ENCODE measurements at places on chromosomes 4 and X. TPM values are rescaled to one million over a fixed set of nuclear protein-coding genes. Genes with fewer than 3 reads are reported as not detected.

The IL2RG gene
- total RNA-seq: 379 TPM

DNA sequence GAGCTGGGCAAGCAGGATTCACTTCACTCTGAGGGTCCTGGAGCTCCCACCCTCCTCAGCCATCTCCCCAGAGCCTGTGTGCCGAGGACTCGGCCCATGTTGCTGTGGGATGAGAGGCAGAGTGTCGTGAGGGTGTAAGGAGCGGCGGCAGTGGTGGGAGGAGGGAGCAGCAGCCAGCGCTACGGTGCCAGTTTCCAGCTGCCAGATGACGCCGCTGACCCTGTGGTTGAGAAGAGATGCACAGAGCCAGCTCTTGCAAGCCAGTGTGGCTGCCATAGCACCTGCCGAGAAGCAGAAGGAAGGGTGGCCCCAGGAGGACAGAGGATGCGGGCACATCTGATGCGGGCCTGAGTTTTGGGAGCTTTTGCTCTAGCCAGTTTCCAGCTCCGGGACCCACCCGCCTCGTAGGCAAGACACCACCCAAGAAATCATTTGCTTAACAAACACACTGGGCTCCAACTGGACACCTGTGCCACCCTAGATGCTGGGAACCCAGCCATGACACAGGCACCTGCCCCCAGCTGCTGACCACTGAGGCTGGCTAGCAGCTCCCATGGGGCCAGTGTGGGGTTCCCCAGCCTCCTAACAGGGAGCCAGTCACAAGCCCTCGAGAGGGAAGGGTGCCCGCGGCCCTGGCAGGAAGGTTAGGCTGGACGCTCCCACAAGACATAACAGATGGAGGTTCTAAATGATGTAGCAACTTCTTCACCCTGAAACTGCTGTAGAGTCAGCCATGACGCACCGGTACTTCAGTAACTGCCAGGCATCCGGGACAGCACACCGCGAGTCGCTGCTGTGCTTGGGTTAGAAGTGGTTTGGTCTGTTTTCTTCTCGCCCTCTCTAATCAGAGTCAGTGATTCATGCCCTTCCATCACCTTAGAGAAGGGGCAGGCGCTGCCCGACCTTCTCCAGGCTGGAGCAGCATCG, 8.9 kb downstream of the MSANTD1 start:
- no peak overlapping the region for H3K27ac ChIP-seq
- H3K4me3 ChIP-seq: no peak overlapping the region
- no peak for DNase-seq
- no peaks in the 10 kb centered on the region for H3K27me3 ChIP-seq
- no peaks in the 10 kb centered on the region for H3K4me1 ChIP-seq

DNA sequence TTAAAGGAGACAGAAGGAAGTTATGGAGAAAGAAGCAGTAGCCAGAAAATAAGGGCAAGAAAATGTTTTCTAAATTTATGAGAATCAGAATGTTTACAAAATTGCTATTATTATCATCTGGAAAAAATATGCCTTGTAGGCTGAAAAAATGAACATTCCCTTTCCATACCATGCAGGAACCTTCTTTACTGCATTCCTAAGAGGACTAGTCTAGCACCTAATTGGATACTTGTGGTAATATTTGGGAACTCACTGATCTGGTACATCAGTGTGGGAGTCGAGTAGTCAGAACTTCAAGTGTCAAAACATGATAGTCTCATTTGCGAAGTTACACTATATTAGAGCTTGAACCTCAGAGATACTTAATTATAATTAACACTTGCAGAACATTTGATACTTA, 51.9 kb downstream of the TET2 start:
- no peaks in the 10 kb centered on the region for H3K36me3 ChIP-seq
- H3K27ac ChIP-seq: no peak overlapping the region
- H3K4me1 ChIP-seq: no peaks in the 10 kb centered on the region
- no peak for DNase-seq
- H3K4me3 ChIP-seq: no peak overlapping the region

GRCh38 chr4:14916554-14917297, 85.6 kb upstream of the CPEB2 start:
- H3K36me3 ChIP-seq: no peaks in the 10 kb centered on the region
- no peaks in the 10 kb centered on the region for H3K4me1 ChIP-seq
- H3K27ac ChIP-seq: no peak overlapping the region
- no peaks in the 10 kb centered on the region for H3K27me3 ChIP-seq
- no peak for DNase-seq

The GRPR gene
- 0.23 TPM for total RNA-seq

GRCh38 chr4:20075248-20075871, 176.3 kb upstream of the SLIT2 start:
- no peaks in the 10 kb centered on the region for H3K27me3 ChIP-seq
- no peak for DNase-seq
- H3K36me3 ChIP-seq: no peaks in the 10 kb centered on the region
- no peak overlapping the region for H3K4me3 ChIP-seq

- no peaks in the 10 kb centered on the region for H3K27me3 ChIP-seq
- H3K4me3 ChIP-seq: no peak overlapping the region
- no peak overlapping the region for H3K27ac ChIP-seq
Measured at GRCh38 chr4:104395168-104395614, 99.5 kb downstream of the CXXC4 start.

DNA sequence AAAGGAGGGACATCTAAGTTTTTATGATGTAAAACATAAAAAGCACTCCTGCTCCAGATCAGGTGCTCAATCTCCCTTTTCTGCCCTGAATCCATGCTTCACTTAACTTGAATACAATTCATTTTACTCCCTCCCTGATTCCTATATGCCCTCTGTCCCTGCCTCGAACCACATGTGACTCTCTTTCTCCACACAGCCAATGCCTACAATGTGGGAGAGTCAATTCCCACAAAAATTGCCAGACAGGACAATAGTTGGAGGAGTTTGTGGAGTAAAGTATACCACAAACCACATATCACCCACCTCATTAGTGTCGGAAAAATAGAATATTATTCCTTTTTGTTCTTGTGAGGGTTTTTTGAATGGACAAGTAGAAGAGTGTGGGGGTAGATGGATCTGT, 9.7 kb downstream of the AMMECR1 start:
- DNase-seq: no peak
- H3K36me3 ChIP-seq: no peaks in the 10 kb centered on the region
- peaks cover 52% of the 10 kb centered on the region for H3K4me1 ChIP-seq
- no peak overlapping the region for H3K27ac ChIP-seq

- H3K4me3 ChIP-seq: no peak overlapping the region
- no peaks in the 10 kb centered on the region for H3K36me3 ChIP-seq
- no peak overlapping the region for H3K27ac ChIP-seq
- DNase-seq: no peak
Measured at GRCh38 chrX:2577844-2578466, 77.2 kb upstream of the DHRSX start.

DNA sequence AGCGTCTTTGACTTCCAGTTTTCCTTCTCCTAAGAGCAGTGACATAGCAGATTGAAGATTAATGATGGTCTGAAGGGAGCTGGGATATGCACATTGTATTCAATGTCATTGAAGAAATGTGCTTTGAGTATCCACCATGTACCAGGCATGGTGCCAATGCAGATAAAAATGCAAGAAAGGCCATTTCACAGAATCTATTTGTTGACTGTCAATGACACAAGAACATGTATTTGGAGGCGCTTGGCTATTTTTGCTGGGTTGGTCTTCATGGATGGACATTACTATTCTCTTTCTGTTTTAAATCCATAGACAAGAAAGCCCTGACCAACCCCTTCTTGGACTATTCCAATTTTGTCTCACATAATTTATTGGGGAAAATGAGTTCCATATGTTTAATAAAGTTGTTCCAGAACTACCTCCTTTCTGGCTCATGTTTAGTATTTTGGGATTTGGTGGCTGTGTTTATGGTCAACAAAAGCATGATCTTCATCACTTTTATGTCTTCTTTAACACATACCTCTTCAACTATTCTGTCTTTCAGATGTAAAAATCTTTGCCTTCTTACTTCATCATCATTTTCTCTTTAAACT, 174.5 kb downstream of the CPE start:
- H3K36me3 ChIP-seq: no peaks in the 10 kb centered on the region
- no peaks in the 10 kb centered on the region for H3K4me1 ChIP-seq
- H3K27ac ChIP-seq: no peak overlapping the region
- no peaks in the 10 kb centered on the region for H3K27me3 ChIP-seq

GRCh38 chrX:148664171-148664570, 163.8 kb downstream of the AFF2 start:
- H3K27me3 ChIP-seq: no peaks in the 10 kb centered on the region
- no peak overlapping the region for H3K27ac ChIP-seq
- H3K36me3 ChIP-seq: no peaks in the 10 kb centered on the region
- no peak overlapping the region for H3K4me3 ChIP-seq
- no peaks in the 10 kb centered on the region for H3K4me1 ChIP-seq

The SLC6A8 gene
- 0.84 TPM for total RNA-seq

The GAGE2A gene
- not detected for total RNA-seq

The HSD17B10 gene
- 32.6 TPM for total RNA-seq

DNA sequence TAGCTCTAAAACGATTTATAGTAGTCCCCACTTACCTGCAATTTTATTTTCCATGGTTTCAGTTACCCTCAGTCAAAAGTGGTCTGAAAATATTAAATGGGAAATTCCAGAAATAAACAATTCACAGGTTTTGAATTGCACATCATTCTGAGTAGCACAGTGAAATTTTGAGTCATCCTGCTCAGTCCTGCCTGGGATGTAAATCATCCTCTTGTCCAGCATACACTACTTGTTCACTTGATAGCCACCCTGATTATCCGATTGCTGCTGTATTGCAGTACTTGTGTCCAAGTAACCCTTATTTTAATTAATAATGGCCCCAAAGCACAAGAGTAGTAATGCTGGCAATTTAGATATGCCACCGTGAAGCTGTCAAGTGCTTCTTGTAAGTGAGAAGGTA, 23.5 kb upstream of the BDH2 start:
- no peaks in the 10 kb centered on the region for H3K36me3 ChIP-seq
- no peaks in the 10 kb centered on the region for H3K27me3 ChIP-seq
- no peak overlapping the region for H3K27ac ChIP-seq

- no peaks in the 10 kb centered on the region for H3K36me3 ChIP-seq
- no peaks in the 10 kb centered on the region for H3K27me3 ChIP-seq
- H3K4me1 ChIP-seq: no peaks in the 10 kb centered on the region
- no peak for DNase-seq
- no peak overlapping the region for H3K4me3 ChIP-seq
Measured at GRCh38 chr4:8275548-8275910, 6.0 kb downstream of the HTRA3 start.

DNA sequence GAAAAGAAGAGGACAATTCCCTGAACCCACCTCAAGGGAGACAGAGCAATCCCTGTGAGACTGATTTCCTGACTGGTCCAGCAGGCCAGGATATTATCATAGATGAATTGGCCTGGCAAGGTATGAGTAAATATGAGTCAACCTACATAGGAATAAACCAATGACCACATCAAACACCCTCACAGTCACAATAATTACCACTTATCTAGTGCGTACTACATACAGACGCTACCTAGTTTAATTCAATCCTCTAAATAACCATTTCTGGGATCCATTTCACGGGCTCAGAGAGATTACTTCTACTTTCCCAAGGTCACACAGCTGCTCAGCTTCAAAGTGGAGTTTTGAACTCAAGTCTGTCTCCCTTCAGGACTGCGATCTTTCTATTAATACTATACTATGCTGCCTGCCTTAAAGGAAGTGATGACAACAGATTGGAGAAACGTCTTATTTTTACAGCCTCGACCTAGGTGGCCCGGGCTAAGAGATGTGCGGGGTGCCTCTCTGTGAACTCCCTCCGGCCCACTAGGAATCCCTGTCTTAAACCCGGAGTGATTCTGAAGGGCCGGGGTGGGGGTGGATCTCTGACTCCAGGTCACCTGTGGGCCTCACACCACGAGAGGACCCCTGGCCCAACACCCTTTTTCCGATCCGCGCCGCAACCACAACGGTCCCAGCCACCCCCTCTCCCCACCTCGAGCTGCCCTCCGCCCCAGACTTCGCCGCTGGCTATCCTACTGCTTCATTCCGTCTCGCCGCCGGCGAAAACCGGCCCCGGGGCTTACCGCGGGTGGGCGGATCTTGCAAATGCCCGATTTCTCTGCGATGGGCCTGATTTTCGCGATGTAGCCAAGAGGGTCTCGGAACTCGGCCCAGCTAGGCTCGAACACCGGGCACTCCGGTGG, 800 bp downstream of the KDM5C start:
- peak overlapping the region; percentile 88 for H3K4me3 ChIP-seq
- no peaks in the 10 kb centered on the region for H3K27me3 ChIP-seq
- peaks cover 12% of the 10 kb centered on the region for H3K36me3 ChIP-seq

DNA sequence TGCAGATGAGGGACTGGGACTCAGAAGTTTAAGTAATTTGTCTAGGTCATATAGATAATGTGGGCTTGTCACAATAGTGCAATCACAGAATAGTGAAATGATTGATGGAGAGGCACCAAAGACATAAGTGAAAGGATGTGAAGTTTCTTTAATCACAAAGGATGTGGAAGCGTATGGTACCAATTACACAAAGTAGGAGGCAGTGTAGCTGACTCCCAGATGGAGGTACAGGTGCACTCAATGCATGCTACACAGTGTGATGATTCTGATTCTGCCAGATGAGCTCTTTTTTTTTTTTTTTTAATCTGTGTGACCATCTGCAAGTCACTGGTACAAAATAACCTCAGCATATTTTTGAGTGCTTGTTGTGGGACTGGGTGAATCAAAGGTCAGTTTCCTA, 411.3 kb downstream of the SPRY1 start:
- no peaks in the 10 kb centered on the region for H3K27me3 ChIP-seq
- no peaks in the 10 kb centered on the region for H3K36me3 ChIP-seq
- no peak for DNase-seq
- H3K4me3 ChIP-seq: no peak overlapping the region

GRCh38 chr4:107991945-107992630, 2.4 kb downstream of the HADH start:
- no peaks in the 10 kb centered on the region for H3K36me3 ChIP-seq
- no peak for DNase-seq
- peaks cover 39% of the 10 kb centered on the region for H3K4me1 ChIP-seq
- no peaks in the 10 kb centered on the region for H3K27me3 ChIP-seq
- H3K4me3 ChIP-seq: no peak overlapping the region
- no peak overlapping the region for H3K27ac ChIP-seq

GRCh38 chr4:39125600-39125985, 56.7 kb upstream of the WDR19 start:
- H3K36me3 ChIP-seq: no peaks in the 10 kb centered on the region
- no peak overlapping the region for H3K27ac ChIP-seq
- no peaks in the 10 kb centered on the region for H3K4me1 ChIP-seq

The GAGE12E gene
- not detected for total RNA-seq

DNA sequence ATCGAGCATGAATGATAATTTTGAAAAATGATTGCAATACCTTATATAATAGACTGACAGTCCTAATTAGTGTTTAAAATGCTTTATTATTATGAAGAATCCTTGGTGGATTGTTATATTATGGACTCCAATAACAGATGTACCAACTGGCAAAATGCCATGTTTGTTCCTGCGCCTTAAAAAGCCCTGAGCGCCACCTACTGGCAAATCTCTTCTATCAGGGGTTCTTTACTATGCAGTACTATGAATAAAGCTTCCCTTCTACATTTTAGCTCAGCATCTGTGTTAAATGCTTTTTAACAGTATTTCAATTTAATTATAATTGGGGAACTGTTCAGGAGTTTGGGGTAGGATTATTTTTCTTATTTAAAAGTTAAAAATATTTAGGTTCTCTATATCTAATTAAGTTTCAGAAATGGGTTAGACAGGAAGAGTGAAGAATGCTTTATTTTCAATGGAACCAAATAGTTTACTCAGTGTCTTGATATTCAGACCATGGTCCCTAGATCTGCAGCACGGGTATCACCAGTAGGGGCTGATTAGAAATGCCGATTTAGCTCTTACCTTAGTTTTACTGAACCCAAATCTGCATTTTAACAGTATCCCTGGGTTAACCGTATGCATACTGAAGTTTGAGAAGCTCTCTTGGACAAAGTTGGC, 20.0 kb downstream of the CFAP97 start:
- H3K4me1 ChIP-seq: peaks cover 15% of the 10 kb centered on the region
- no peak overlapping the region for H3K4me3 ChIP-seq
- H3K27me3 ChIP-seq: no peaks in the 10 kb centered on the region
